ENCODE measurements at places on chromosomes 12 and 14.

DNA sequence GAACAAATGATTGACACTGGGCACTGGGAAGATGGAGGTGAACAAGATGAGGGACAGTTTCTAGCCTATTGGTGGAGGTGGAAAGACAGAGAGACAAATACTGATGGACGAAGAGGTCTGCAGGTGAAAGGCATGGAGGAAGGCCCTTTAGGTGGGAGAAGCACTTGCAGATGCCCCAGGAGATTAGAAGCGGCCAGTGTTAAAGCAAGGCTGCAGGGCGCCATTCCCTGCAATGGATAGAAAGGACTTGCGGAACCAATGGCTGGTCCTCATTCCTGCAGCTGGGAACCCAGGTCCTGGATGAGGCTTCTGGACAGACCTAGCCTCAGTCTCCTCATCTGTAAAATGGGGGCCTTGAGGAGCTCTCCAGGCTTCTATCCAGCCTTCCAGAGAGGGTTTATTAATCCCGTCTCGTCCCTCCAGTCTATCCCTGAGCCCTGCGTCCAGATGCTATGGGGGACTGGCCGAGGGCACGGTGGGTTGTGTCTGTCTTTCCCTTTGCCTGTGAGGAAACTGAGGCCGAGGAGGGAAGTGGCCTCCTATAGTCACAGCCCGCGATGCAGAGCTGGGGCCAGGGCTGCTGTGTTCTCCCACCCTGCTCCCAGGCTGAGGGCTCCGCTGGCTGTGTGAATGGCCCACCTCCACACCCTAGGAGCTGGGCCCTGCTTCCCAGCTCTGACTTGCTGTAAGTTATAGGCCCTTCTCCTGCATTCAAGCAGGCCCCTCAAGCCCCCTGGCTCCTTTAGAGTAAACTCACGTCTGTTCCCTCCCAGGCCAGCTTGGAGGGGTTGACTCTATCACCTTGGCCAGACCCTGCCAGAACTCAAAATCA lies 33.0 kb downstream of the CYP46A1 start:
- DNase-seq = no peak

DNA sequence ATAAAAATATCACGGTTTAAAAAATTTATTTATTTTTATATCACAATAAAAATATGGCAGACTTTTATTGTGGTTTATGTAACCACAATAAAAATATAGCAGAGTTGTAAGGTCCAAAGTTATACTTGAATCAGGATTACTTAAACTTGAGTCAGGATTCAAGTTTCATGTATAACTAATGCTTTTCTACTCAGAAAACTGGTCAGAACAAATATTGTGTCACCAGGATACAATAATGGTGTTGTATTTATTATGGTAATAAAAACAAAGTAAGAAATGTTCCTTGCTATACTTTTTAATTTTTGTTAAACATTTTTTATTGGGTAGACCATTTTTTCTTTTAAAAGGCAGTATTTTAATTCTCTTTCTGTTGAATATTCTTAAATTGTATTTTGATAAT lies 29.2 kb upstream of the EPS8 start:
- DNase-seq = no peak

DNA sequence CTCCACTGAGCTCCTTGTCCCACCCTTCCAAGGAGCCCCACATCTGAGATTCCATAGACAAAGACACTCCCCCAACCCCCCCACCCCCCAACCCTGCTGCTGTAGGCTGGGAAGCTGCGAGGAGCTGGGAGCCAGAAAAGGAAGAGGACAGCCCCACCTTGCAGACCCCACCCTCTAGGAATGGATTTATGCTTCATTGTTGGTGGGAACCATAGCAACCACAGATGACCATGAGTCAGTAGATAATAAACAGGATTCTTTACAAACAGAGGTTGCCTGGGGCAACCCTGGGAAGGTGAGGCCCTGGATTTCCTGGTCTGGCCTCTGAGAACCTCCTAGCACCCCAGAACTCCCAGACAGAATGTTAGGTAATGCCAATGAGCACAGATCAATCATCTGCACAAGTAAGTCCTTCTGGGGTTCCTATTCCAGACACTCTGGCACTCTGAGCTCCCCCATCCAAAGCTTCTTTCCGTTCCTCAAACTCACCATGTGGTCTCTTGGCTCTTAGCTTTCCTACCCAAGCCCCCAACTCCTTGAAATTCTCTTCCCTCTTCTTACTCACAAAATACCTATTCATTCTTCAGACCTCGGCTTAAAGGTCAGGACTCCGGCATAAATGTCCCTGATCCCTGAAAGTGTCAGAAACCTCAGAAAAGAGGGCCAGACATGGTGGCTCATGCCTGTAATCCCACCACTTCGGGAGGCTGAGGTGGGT lies 15.2 kb upstream of the PLEKHG6 start:
- DNase-seq = peak; percentile 92

DNA sequence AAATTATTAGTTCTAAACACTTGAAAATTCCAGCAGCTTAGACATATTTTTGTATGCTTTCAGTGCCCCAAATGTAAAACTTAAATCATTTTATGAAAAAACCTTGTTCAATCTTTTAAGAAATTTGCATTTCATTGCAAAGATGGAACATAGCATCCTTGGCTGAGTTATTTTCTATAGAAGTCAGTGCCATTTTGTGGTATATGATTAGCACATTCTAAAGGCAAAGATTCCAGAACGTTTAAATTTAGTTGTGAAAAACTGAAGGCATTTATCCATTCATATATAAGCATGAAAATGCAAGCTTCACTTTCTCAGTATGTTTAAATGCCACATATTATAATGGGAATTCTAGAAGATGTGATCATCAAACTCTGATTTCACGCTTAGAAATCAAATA lies 332.1 kb downstream of the APAF1 start:
- no peak for DNase-seq

GRCh38 chr14:75247286-75247922 lies 31.2 kb upstream of the FOS start:
- DNase-seq = no peak

GRCh38 chr14:52244997-52245396 lies 22.5 kb upstream of the PTGDR start:
- no peak for DNase-seq

GRCh38 chr14:43789458-43789857 lies 717.6 kb downstream of the FSCB start:
- DNase-seq = no peak

DNA sequence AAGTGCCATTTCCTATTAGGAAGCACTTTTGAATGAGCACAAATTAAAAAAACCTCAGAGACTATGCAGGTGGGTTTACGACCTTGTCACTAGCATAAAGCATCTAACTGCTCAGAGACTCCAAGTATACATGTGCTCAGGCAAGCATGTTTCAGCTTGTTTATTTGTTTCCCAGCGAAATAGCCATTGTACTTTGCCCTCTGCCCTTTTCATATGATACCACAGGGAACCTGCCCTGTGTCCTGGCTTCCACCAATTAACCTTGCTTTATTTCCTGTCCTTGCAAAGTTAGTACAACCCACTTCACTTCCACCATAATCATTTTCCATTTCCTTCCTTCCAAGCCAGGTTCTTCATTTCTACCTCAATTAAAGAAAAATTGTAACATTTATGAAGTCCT lies 194.9 kb downstream of the DUSP6 start:
- DNase-seq = no peak

DNA sequence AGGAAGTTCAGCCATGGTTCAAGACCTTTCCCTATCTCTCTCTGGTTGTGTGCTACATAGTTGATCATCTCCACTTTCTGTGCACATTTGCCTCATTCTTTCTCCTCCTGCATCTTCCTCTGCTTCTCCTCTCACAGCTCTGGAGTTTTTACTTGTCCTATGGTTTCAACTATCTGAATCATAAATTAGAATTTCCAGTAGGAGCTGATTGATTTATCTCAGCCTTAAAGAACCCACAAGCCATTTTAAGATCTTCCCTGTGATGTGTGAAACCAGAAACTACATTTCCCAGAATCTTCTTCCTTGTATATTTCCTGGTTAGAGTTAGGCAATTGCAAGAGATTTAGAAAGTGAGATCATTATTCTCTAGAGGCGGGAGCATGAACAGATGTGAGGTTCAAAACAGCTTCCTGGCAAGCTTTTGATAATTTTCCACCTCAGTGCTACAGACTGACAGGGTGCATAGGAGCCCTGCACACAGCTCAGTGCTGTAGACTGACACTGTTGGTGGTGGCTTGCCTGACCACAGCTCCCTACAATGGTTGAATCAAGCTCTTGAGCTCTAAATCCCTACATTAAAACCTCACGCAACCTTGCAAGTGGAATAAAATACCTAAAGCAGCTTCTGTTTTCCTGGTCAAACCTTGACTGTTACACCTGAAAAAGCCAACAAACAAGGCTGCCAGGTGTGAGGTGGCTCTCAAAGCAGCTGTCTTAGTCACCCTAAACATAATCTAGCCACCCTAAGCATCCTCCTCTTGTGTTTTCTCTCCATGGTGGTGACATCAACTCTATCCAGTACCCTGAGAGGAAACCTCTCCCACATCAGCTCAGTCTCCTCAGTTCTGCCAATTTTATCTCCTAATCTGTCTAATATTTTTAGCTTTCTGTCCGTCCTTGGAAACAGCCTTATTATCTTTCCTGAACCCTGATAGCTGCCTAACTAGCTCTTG lies 21.5 kb upstream of the IFNG start:
- DNase-seq = peak; percentile 26

DNA sequence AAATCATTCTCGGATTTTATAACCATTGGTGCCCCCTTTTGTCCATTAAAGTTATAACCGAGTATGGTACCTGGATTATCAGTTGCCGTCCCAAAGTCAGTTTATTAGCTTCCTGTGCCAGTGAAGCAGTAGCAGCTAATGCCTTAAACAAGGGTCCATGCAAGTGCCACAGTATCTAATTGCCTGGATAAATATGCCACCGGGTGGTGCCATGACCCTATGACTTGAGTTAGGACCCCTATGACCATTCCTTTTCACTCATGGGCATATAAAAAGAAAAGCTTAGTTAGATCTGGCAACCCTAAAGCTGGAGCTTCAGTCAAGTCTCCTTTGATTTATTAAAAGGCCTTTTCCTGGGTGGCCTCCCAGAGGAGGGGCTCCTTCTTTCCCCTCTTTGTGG lies 1314.6 kb downstream of the TMEM121 start:
- no peak for DNase-seq

DNA sequence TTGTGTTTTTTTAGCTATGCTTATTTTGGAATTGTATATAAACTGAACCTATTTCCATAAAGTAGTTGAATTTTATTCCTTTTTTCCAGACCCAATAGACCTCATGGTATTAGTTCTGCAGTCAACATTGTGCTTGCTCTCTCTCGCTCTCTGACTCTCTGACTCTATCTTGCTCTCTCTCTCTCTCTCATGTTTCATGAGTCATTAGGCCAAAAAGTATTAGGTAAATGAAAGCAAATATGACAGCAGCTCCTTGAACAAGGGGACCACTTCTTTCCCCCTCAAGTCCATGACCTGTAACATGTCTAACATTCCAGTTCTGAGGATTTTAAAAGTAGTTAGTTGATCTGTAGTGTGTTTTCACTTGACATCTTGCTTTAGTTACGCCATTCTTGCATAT lies 14.0 kb upstream of the C12orf71 start:
- DNase-seq = no peak

DNA sequence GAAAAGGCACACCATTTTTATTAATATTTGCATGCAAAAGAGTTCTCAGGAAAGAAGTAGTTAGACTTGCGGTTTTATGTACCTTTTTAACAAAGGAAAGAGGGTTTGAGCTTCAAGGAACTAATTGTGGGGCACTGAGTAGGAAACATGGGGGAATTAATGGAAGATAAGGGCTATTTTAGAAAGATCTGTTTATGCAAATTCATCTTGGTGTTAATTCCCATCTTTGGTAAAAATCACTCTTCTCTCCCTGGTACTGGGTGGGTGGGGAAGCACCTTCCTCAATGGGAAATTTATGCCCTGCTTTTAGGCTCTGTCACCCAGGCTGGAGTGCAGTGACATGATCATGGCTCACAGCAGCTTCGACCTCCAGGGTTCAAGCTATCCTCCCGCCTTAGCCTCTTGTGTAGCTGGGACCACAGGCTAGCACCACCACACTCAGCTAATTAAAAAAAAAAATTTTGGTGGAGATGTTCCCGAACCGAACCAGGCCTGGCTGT lies 30.1 kb upstream of the RESF1 start:
- DNase-seq = no peak

GRCh38 chr14:103273745-103274615 lies 60.1 kb upstream of the EIF5 start:
- DNase-seq = no peak

GRCh38 chr14:66085224-66085623 lies 400.9 kb upstream of the CCDC196 start:
- no peak for DNase-seq

GRCh38 chr12:32583534-32583933 lies 95.6 kb upstream of the DNM1L start:
- peak; percentile 57 for DNase-seq

DNA sequence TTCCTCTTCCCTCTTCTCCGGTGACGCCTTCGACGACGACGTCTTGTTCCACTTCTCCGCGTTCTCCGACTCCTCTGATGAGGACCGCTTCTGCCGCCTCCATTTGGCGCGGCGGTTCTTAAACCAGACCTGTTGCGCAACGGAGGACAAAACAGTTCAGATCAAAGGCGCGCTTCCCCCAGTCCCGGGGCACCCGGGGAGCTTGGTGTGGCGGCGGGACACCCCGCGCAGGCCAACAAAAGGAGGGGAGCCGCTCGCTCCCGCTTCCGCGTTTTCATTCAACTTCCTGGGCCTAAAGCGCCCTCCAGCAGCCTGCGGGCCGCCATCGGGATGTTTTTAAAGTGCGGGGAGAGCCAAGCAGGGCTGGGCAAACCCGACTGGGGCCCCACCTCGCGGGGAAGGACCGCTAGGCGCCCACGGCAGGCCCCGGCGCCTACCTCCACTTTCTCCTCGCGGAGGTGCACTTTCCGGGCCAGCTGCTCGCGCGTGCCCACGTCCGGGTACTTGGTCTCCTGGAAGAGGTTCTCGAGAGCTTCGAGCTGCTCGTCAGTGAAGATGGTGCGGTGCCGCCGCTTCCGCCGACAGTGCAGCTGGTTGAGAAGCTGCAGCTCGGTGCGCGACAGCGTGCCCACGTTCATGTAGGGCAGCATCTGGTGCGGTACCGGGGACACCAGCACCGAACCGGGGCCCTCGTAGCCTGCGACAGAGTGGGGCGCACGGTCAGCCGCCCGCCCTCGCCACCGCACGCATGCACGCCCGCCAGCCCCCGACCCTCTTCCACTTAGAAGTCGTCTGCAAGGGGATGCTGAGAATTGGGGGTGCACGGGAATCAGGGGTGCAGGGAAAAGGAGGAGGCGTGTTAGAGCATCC lies 1.2 kb downstream of the GSC start:
- DNase-seq = peak; percentile 27

- no peak for DNase-seq
Measured at GRCh38 chr12:123513805-123514204, 19.7 kb downstream of the RILPL1 start.

GRCh38 chr14:55118761-55119160 lies 10.3 kb upstream of the LGALS3 start:
- DNase-seq = no peak

GRCh38 chr12:129052373-129052772 lies 199.1 kb downstream of the GLT1D1 start:
- DNase-seq = no peak

DNA sequence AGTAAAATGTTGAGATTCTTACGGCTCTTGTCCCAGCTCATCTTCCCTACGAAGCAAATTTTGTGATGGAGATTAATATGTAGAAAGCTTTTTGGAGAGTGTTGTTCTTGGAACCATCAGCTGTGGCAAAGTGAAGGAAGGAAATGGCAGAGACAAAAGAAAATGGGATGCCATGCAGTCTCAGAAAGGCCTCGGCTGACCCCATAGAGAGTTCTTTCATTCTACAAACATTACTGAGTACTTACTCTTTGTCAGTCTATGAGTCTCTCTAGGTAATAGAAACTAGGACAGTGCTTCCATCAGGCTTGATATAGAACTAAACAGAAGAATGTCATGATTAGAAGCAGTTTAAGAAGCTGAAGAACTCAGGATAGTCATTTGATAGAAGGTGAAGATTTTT lies 134.1 kb downstream of the PLEKHA5 start:
- DNase-seq = no peak
